Kidney (tissue), 22 donors: ENCODE measurements at places on chromosomes 2 and 18.

DNA sequence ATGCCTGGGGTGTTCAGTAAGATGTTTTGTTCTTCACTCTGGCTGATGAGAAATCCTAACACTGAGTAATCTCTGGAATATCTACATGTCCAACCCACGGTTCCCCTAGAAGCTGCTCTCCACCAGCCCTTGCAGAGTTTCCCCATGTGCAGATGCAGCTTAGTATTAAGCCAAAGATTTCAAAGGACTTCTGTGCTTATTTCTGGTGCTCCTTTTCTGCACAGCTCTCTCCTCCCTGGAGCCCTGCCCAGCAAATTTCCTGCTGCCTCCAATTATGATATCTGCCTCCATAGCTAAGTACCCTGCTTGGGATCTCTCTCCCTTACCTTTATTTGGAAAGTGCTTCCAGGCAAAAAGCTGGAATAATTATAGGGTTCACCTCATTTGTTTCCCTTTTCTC lies 949.3 kb downstream of the BCL11A start:
- no peak for DNase-seq

DNA sequence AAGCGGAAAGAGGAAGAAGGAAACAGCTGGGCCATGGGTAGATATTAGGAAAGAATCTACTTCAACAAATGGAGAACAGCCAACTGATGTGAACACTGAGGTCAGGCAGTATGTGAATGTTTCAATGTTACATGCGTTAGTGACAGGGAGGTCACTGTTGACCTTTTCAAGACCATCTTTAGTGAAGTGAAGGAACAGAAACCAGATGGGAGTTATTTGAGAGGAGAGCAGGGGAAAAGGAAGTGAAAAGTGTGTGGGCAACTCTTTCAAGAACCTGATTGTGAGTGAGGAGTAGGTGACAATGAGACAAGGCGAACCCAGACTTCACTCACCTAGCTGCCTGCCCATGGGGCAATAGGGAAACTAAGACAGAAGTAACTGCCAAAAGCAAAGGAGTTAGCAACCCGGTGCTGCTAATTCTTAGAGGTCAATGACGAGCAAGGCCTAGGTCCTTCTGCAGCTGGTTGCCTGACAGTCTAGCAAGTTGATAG lies 67.0 kb downstream of the SP3 start:
- no peak for DNase-seq

- DNase-seq, result no peak
These were observed 180.0 kb downstream of the NAPG start for GRCh38 chr18:10705786-10706185.

DNA sequence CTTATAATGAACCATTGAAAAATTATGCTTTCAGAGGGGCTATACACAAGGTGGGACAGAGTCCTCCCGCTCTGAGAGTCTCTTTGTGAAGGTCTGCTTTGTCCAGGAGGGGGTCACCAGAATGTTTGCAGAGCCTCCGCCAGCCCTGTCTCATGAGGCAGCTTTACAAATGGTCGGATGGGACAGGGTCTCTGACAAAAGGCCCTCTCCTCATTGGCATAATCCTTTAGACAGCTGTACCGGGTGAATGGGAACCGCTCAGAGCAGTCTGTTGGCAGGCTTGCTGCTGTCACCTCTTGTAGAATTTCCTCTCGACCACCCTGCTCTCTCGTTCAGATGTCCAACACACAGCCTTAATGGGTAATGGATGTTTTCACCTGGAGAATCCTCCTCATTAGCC lies 40.2 kb upstream of the TGIF1 start:
- DNase-seq, result no peak

DNA sequence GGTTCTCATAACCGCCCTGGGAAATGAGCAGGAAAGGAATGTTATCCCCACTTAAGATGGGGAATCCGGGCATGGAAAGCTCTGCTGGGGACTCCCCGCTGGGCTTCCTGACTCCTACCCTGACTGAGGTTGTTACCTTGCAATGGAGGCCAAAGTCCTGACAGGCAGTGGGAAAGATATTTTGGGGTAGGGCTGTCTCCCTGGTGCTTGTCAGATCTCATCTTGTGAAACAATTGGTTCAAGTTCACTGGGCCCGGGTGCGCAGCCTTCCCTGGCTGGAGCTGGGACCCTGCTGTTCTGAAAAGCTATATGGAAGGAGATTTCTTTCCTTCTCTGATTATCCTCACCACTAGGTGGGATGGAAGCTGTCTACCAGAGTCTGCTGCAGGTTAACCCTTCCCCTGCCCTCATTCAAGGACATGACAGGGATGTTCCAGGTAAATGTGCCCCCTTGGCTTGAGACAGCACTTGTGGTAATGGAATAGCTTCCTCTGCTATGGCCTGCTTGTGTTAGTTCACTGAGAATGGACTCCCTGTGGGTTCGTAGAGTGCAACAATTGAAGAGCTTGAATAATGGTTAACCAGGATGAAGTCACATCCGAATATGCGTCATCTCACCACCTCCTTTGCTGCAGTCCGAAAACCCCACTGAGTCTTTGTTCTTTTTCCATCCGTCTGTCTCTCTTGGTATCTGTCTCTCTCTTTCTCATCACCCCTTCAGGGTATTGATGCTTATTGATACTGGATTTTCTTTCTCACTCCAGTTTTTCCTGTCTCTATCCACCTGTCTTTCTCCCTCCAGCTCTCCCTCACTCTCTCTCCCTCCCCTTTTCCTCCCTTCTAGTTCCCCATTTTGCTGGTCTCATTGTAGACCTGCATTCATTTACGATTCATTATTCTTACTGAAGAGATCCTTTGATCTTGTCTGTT lies 67.8 kb upstream of the EPAS1 start:
- DNase-seq, result peak; percentile 22

DNA sequence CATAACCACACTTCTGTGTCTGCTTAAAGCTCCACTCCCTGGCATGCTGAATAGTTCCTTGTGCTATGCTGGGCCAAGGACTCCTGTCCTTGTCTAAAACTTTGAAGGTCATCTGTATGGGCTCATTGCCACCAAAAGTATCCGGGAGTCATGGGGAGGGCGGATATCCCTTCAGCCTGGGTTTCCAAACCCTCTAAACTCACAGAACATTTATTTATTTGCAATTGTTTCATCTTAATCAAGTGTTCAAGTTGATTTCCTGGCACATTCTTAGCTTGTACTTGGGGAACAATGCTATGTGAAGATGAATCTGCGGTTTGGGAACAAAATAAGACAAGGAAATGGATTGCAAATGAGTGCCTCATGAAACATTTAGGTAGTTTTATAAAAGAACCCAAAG lies 1.8 kb downstream of the NOSTRIN start:
- peak; percentile 48 for DNase-seq

GRCh38 chr18:50622865-50623393 lies 63.0 kb downstream of the MAPK4 start:
- no peak for DNase-seq

DNA sequence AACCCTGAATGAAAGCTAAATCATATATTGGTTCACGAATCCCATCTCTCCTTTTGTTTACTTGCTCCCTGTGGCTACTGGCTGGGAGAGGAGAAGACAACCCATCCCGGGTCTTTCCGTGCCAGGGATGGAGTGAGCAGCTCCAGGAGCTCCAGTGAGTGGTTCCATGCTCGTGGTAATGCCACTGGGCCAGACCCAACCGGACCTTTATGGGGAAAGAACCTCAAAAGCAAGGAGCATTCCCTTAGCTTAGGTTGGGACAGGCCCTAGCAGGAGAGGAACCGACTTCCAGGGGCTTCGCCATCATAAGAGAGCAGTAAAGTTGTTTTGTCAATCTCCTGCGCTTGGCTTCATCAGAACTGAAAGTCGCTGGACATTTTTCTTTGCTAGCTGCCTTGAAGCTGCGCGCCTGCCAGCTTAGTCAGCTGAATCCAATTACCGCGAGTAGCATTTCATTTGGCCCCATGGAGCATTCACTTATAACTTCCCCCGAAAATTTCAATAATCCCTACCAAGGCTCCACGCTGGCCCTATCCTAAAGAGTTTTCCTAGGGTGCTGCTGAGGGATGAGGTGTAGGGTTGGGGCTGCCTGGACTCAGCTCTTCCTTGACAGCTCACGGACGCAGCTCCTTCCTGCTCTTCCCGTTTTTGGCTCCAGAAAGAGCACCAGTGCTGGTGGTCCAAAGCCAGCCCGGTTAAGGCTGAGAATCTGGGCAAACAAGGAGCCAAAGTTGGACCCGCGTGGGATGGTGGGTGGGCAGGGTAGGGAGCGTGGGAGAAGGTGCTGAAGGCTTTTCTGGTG lies 4.9 kb downstream of the HOXD3 start:
- DNase-seq, result peak; percentile 76

DNA sequence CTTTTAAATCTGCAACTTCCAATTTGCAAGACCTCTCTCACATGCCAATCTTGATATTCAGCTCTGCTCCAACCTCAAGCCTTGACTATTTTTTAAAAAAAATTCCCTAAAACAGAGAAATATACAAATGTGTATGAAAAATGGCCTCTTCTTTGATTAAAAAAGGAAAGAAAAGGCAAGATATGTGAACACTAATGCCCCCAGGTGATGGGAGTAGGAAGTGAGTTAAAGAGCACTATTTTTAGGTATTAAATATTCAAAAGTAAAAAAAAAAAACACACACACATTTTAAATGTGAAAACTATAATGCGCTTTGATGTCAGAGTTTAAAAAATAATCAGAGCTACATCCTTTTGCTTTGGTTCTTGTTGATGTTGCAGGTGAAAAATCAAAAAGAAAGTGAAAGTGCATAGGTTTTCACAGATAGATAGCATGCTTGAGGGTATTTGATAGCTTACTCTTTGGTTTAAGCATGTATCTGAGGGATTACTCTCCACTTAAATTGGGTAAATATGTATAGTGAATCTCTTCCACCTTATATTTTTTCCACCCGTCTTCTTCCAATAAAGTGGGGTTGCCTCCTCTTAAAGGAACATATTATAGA lies 406.0 kb upstream of the POU3F3 start:
- peak; percentile 49 for DNase-seq

GRCh38 chr2:178008636-178009289 lies 63.8 kb downstream of the PDE11A start:
- DNase-seq, result no peak

- peak; percentile 74 for DNase-seq
These were observed at the start of gene MGAT4A for GRCh38 chr2:98731041-98731893. Gene MGAT4A (minus strand): TSS chr2:98731132. CDS start chr2:98726332, 4,800 bp downstream.

- no peak for DNase-seq
These were observed 187.4 kb downstream of the LPIN1 start for GRCh38 chr2:11933854-11934253.

DNA sequence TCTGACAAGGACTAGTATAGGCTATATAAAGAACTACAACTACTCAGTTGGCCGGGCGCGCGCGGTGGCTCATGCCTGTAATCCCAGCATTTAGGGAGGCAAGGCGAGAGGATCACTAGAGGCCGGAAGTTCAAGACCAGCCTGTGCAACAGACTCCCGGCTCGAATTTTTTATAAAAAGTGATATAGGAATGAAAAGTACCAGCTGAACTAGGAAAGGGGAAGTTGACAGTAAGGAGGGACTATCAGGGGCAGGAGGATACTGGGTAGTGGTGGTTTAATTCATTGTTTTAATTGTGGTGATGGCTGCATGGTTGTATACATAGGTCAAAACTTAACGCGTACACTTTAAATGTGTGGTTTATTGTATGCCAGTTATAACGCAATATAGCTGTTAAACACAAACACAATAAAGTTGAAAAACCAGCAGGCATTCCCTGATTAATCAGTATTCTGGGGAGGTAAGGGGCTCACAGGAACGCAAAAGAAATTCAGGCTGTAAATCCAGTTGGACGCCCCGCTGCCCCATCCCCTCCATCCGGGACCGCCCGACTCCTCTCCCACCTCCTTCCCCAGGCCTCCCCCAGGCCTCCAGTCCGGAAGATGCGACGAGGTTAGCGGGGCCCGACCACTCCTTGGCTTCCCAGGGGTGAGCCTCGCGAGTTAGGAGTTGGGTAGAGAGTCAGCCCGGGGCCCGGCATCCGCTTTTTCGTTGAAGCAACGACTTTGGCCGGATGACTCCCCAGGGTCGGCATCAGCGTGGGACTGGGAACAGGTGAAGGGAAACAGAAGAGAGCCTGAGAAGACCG lies 746 bp upstream of the POLR1B start:
- peak; percentile 92 for DNase-seq

GRCh38 chr18:7663366-7664312 lies 96.5 kb downstream of the PTPRM start:
- DNase-seq, result no peak
